Activated CD8-positive, alpha-beta T cell treated with anti-CD3 and anti-CD28 coated beads for 36 hours (primary cell): ENCODE measurements at places on chromosomes 2 and 18. TPM values are rescaled to one million over a fixed set of nuclear protein-coding genes. Genes with fewer than 3 reads are reported as not detected.
A peak's percentile ranks its signal among the peaks of the same experiment; 100 is the strongest.

The CDCA7 gene
- total RNA-seq: 91.7 TPM

The CRYGA gene
- not detected for total RNA-seq

GRCh38 chr2:150548527-150548926, 61.1 kb upstream of the RND3 start:
- DNase-seq: peak; percentile 4

- no peak for DNase-seq
Measured at GRCh38 chr2:45896311-45896710, 244.8 kb downstream of the PRKCE start.

DNA sequence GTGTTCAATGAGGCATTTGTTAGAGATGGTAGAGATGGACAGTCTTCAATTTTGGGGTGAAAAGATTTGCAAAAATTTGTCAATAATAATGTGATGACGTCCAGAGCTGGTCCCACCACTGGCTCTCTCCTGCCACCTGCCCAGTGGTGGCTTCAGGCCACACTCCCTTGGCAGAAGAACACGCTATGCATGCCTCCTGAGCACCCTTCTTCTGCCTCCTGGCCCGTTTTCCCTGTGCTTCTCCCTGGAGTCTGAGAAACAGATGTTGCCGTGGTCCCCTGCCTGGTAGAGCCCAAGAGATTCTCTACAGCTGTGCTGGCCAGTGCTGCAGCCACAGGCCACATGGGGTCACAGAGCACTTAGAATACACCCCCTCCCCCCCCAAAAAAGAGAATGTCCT, 33.6 kb downstream of the INPP5D start:
- no peak for DNase-seq

The LBX2 gene
- 0.43 TPM for total RNA-seq

DNA sequence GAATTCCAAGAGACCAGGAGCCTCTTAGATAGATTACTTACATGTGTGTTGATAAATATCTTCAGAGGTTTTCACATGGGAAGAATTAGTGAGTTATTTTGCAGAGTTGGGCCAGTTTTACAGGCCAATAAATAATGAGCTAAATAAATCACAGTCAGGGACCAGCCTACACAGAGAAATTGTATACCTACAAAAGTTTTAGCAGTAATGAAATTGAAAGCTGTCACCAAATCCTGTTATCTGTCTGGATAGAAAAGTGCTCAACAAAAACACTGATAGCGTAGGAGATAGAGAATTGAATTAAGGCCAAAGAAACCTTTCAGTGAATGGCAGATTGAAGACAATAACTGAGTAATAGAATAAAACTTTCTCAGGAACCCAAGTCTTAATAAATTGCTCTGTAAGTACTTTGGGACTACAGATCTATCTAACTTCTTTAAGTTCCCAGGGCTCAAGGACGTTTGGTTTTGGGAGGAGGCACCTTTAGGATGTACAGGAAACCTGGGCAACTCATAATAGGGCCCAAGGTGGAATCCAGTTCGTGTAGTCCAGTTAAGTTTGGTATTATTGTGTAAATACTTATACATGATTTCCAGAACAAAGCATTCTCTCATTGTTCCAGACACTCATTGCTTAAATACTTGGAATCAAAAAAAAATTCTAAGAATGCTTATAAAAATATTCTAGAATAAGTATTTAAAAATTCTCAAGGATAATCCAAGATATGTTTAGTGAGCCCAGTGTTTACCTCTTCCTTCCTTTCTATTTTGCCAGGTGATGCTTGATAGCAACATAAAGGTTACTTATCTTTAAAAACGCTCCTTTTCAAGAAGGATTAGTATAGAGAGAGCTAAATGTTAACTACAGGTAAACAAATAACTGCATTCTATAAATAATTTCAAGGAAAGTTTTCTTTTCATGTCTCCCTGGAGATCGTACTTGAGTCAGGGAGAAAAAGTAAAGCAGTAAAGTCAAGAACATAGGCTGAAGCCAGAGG, 134.5 kb downstream of the NCKAP5 start:
- no peak for DNase-seq

The TRABD2A gene
- 56.3 TPM for total RNA-seq

- no peak for DNase-seq
Measured at GRCh38 chr2:130390460-130391057, 34.7 kb downstream of the PTPN18 start.

DNA sequence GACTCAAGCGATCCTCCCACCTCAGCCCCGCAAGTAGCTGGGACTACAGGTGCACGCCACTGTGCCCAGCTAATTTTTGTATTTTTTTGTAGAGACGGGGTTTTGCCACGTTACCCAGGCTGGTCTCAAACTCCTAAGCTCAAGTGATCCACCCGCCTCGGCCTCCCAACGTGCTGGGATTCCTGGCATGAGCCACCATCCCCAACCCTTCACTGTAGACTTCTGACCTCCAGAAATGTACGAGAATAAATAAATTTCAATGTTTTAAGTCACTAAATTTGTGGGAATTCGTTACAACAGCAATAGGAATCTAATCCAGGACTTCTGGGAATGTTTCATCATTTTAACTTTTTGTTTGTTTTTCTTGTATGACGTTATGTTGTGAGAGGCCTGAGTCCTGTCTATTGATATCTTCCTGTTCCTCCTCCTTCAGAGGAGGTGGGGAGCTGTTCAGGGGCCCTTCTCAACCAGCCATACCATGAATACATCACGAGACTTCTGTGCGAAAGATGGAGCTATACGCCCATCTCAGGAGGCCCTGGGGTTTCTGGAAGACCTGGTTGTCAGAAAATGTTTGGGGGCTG, 40.0 kb downstream of the TEX44 start:
- no peak for DNase-seq

The SLC11A1 gene
- 0.13 TPM for total RNA-seq

The MAP3K19 gene
- total RNA-seq: not detected

DNA sequence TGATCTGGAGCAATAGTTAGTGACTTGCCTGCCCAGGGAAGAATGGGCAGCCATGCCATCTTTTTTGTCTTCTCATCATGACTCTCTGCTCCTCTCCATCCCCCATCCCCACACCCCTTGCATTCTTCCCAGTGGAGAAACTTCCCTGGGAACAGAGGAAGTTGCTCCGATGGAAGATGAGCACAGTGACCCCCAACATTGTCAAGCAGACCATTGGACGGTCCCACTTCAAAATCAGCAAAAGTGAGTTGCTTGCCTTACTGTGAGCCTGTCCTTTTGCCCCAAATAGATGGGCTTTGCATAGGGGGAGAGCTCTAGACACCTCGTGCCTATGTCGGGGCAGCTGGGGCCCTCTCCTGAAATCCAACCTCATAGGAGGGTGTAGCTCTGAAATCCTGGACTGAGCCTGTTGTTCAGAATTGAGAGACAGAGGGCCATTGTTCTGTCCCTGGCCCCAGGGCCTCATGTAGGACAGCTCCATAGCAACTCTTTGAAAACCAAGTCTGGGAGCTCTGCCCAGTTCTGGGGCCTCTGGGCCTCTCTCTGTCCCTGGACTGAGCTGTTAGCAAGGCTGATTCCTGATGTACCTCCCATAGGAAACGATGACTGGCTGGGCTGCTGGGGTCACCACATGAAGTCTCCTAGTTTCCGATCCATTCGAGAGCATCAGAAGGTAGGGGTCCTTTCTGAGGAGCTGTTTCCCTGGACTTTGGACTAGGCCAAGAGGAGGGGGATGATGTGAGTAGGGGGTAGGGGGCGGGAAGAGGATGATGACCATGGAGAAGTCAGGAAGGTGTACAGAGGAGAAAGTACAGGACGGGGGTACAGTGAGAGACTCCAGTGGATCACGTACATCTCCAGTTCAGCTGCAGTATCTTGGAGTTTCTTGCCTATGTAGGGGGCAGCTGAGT, 35.2 kb downstream of the TTLL4 start:
- DNase-seq: no peak

DNA sequence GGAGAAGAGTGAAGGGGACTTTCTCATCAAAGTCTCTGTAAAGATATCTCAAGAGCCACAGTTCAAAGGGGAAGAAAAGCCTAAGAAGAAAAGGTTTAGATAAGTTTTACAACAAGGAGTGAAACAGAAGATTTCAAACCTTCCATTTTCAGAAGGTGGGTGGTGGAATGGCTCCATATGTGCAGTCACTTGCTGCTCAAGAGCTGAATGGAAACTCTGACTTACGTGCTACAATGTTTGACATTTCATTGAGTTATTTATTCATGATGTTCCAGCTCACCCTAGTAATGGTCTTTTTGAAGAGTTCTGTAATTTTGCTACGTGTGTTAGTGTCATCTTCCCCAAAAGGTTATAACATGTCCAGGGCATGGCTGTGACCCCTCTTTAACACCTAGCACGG, 21.7 kb downstream of the LCT start:
- DNase-seq: peak; percentile 53

DNA sequence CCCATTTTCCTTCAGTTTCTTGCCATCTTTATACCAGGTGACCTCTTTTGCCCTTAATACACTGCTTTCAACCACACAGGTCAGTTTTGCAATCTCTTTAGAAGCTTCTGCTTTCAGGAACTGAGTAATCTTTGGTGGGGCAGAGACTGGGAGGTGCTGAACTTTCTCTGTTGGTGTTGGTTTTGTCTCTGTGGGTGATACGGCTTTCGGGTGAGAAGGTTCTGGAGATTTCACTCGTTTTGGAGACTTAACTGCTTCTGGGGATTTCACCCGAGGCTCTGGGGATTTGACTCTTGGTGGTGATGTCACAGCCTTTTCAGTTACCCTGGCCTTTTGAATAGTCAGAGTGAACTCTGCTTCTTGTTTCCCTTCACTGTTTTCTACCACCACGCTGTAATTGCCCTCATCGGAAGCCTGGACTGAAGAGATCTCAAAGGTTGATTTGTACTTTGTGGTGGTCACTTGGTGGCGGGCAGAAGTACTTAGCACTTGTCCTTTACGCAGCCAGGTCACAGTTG, 50.4 kb downstream of the PLEKHA3 start:
- DNase-seq: peak; percentile 73

The MBD1 gene
- total RNA-seq: 69.0 TPM

The AGXT gene
- not detected for total RNA-seq

DNA sequence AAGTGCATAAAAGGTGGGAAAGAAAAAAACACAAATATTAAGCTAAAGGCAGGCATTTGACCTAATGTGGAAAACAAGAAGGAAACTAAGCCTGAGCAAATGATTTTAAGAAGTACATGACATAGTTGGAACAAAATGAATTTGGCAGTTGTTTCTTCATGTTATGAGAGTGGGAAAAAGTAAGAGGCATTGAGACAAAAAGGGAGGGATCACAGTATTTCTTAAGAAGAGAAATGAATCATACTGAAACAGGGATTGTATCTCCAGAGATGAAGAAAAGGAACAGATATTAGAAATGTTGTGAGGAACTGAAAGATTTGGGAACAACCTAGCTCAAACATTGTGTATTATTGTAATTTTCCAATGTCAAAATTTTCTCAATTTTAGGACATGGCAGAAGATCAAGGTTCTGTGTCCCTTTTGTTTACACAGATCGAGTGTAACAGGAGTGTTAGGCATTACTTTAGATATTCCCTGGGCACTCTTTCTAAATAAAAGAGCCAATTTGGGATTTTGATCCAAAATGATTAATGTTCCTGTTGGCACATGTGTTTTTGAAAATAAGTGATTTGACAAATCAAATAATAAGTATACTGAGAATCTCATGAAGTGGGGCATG, 98.6 kb downstream of the CALCRL start:
- no peak for DNase-seq

DNA sequence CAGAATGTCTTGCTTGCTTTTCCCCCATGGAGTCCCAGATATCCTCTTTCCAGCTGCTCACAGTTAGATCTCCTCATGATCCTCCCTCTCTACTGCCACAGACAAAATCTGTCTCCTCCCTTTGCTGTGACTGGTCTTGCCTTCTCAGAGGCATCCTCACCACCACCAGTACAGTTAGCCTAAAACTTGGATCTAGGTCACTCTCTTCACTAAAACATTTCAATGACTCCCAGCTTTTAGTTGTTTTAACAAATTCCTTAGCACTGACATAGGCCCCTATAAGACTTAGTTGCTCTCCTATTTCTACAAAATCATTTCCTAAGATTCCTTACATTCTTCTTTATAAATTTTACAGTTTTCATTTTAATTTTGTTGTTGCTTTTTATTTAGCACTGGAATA, 734.2 kb upstream of the CHAC2 start:
- DNase-seq: no peak

GRCh38 chr2:196851088-196851487, 41.9 kb upstream of the C2orf66 start:
- no peak for DNase-seq

DNA sequence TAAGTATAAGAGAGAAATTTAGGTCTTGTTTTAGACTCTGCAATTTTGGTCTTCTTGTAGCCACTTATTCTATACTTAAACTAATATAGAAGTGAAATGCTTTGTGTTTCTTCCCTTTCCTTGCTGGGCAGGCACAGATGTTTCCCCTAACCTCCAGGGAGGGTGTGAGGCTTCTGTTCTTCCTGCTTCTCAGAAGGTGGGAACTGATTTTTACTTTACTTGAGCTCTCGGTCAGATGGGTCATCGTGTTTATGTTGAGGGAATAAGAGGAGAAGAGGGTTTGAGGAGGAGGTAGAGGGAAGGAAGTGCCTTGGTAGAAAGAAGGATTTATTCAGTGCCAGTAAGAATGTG, 92.5 kb upstream of the CXCR4 start:
- no peak for DNase-seq

The ASXL3 gene
- total RNA-seq: not detected

The KCNG2 gene
- total RNA-seq: not detected

DNA sequence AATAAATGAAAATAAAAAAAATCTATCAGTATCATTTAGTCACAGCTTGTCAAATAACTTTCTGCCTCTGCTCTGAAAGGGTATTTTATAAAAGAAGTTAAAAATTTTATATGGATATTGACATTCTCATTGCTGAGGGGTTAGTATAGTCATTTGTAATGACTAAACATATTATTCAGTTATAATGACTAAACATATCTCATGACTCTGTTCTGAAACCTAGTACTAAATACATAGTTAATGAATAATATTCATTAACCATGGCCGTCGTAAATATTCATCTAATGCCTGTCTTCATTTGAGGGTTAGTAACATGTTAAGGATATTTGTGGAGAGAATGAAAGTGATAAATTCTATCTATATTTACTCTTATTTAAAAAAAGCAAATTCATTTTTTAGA, 69.1 kb upstream of the MAP4K3 start:
- DNase-seq: no peak

DNA sequence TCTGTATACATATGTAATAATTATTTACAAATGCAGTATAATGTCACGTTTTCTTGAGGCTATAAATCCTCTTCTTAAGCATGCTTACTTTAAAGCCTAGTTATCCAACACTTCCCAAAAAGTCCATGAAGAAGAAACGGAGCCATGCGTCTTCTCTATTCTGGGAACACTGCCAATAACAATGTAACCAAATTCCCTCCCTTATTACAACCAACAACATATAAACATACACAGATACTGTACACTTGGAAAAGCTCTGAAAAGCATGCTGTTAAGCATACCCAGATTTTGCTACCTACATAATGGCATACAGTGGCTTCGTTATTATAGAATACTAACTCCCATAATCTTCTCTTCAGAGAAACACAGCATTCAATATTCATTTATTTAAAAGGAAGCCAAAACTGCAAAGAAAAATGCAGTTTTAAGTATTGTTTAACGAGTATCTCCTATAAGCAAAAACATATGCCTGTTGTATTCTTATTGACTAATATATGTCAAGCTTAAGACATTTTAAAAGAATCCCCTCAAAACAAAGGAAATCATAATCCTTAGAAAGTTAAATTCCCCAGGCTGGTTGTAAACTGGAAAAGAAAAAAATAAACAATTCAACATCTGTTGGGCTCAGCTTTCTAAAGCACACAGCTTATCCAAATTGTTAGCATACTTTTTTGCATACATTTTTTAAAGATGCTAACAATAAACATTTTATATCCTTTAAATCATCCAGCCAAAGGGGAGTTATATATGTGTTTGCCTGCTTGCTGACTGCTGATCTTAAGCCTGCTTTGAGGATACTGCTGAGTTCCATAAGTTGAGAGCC, 83.4 kb downstream of the SLC25A12 start:
- DNase-seq: no peak

The FEV gene
- not detected for total RNA-seq

The DYSF gene
- 3.5 TPM for total RNA-seq
